ENCODE measurements at places on chromosomes 6 and 20. TPM values are rescaled to one million over a fixed set of nuclear protein-coding genes. Genes with fewer than 3 reads are reported as not detected.

DNA sequence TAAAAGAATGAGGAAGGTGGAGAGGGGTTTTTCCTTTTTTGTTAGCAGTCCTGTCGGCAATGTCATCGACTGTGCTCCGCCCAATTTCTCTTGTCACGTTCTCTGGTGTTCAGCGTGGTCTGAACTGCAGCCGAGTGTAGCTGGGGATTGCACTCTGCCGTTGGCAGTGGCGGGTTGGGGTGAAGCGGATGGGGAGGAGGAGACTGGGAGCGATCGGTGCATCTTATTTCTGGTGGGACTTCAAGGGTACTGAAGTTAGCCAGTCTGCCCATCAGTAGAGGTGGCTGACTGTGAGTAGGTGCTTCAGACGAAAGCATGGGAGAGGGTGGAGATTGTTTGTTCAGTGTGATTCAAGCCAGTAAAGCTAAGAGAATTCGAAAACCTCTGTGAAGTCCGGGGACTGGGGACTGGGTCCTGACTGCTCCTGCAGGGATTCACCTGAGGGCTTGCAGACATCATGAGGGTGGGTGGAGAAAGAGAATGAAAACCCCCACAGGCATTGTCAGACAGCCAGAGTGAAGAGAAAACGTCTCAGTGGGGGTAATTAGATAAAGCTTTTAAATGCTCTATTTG, 5.1 kb downstream of the RREB1 start:
- peak overlapping the region; percentile 59 for H3K4me3 ChIP-seq
- H3K27me3 ChIP-seq = no peaks in the 10 kb centered on the region
- H3K4me1 ChIP-seq = peaks cover 72% of the 10 kb centered on the region
- DNase-seq = peak; percentile 59

DNA sequence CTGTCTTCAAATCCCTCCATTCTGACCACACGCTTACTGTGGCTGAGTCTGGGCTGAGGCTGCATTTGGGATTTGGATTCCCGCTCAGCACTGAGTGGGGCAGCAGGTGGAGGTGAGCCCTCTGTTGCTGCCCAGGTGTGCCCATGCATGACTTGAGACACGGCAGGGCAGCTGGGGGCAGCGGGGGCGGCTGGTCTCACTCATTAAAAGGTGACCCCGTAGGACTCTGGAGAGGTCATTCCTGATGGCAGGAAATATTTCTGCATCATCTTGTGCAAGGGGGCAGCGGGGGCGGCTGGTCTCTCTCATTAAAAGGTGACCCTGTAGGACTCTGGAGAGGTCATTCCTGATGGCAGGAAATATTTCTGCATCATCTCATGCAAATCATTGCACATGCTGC, 49.8 kb downstream of the SMOC2 start:
- no peaks in the 10 kb centered on the region for H3K4me1 ChIP-seq
- H3K27ac ChIP-seq = no peak overlapping the region
- DNase-seq = no peak
- no peak overlapping the region for H3K4me3 ChIP-seq
- H3K36me3 ChIP-seq = no peaks in the 10 kb centered on the region
- H3K27me3 ChIP-seq = no peaks in the 10 kb centered on the region

DNA sequence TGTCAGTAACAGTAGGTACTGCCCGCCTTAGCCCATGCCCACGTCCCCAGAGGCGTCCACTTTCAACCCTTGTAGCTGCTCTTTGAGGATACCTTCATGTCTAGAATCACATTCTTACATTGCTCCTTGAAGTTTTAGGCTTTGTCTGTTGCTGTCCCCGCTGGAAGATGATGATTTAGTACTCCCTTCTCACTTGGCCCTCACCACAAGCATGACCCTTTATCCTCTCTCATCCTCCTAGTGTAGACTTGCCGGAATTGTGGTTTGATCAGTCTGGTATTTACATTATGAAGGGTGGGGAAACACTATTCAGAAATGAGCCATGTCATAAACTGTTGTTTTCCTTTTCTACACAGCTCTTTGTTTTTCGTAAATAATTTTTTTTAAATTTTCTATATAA, 87.4 kb downstream of the ARID1B start:
- no peak for DNase-seq
- peaks cover 10% of the 10 kb centered on the region for H3K36me3 ChIP-seq
- H3K4me3 ChIP-seq = no peak overlapping the region
- no peak overlapping the region for H3K27ac ChIP-seq

DNA sequence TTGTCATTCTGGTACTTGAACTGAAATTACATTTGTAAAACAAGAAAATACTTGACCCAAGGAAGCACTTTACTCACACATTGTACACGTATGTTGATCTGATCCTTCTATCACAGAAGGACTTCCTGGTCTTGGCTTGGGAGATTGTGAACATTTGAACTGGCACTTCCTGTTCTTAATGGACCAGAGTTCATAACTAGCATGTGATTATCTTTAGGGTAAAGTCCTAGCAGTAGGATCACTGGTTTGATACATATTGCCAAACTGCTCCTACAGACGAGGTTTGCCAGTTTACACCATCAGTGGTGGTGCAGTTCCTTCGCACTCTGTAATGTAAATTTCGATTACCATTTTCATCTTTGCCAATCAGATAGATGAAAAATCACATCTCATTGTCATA, 12.7 kb downstream of the HECA start:
- peak overlapping the region; percentile 50 for H3K4me3 ChIP-seq
- peaks cover 96% of the 10 kb centered on the region for H3K4me1 ChIP-seq
- no peak for DNase-seq
- H3K36me3 ChIP-seq = peaks cover 34% of the 10 kb centered on the region

DNA sequence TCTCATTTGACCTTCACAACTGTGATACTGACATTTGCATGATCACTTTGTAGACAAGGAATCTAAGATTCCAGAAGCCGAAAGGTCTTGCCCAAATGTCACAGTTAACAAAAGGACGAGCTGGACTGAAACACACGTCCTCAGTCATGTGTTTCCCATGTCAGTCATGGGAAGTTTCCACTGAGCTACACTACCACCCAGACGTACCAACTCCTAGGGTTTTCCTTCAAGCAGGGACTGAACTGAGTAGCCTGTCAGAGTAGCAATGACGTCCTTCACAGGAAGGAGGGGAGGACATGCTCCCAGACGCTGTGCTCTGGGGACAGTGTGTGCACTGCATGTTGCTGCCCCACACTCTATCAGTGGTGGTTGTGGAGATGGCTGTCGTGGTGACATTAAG, 215.8 kb upstream of the SMLR1 start:
- H3K4me1 ChIP-seq = no peaks in the 10 kb centered on the region
- H3K27me3 ChIP-seq = peaks cover 3% of the 10 kb centered on the region
- H3K36me3 ChIP-seq = no peaks in the 10 kb centered on the region
- no peak for DNase-seq
- no peak overlapping the region for H3K4me3 ChIP-seq

GRCh38 chr20:40942006-40942405, 86.6 kb upstream of the TOP1 start:
- no peak for DNase-seq
- H3K36me3 ChIP-seq = no peaks in the 10 kb centered on the region
- H3K27me3 ChIP-seq = peaks cover 5% of the 10 kb centered on the region
- no peak overlapping the region for H3K4me3 ChIP-seq

- DNase-seq = no peak
- peaks cover 5% of the 10 kb centered on the region for H3K27me3 ChIP-seq
- no peak overlapping the region for H3K4me3 ChIP-seq
- no peaks in the 10 kb centered on the region for H3K36me3 ChIP-seq
- H3K27ac ChIP-seq = no peak overlapping the region
- H3K4me1 ChIP-seq = peaks cover 8% of the 10 kb centered on the region
These were observed 42.4 kb downstream of the ISM1 start for GRCh38 chr20:13263451-13263850.

DNA sequence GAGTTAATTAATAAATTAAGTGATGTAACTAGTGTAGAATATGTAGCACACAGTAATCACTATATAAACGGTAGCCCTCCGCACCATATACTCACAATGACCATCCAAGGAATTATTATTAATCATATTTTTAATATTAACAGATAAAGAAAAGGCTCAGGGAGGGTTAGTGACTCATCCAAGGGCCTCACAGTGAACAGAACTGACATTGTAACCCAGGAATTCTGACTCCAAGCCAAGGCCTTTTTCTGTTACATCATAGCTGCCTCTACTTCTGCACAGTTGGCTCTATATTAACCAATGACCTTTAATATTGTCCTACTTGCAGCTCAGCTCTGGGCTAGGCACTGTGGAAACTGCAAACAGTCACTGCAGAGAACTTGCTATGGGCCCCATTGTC, 117.5 kb upstream of the SIRPG start:
- peaks cover 13% of the 10 kb centered on the region for H3K4me1 ChIP-seq
- peaks cover 5% of the 10 kb centered on the region for H3K27me3 ChIP-seq
- H3K36me3 ChIP-seq = no peaks in the 10 kb centered on the region
- H3K4me3 ChIP-seq = no peak overlapping the region
- no peak overlapping the region for H3K27ac ChIP-seq

GRCh38 chr20:62668441-62669027, 26.2 kb downstream of the SLCO4A1 start:
- H3K27ac ChIP-seq = no peak overlapping the region
- H3K36me3 ChIP-seq = peaks cover 44% of the 10 kb centered on the region
- DNase-seq = peak; percentile 27
- H3K27me3 ChIP-seq = no peaks in the 10 kb centered on the region
- no peak overlapping the region for H3K4me3 ChIP-seq
- H3K4me1 ChIP-seq = peaks cover 4% of the 10 kb centered on the region

- no peak for DNase-seq
- no peak overlapping the region for H3K4me3 ChIP-seq
- H3K27ac ChIP-seq = no peak overlapping the region
- H3K36me3 ChIP-seq = no peaks in the 10 kb centered on the region
- no peaks in the 10 kb centered on the region for H3K4me1 ChIP-seq
- no peaks in the 10 kb centered on the region for H3K27me3 ChIP-seq
These were observed 72.9 kb downstream of the CDH26 start for GRCh38 chr20:60031107-60031506.

GRCh38 chr20:24254480-24254879, 214.9 kb upstream of the SYNDIG1 start:
- no peak for DNase-seq
- no peak overlapping the region for H3K27ac ChIP-seq
- H3K4me3 ChIP-seq = no peak overlapping the region
- no peaks in the 10 kb centered on the region for H3K4me1 ChIP-seq
- H3K36me3 ChIP-seq = no peaks in the 10 kb centered on the region

- H3K4me1 ChIP-seq = no peaks in the 10 kb centered on the region
- H3K27me3 ChIP-seq = no peaks in the 10 kb centered on the region
- H3K4me3 ChIP-seq = no peak overlapping the region
- H3K27ac ChIP-seq = no peak overlapping the region
These were observed 132.3 kb downstream of the ISM1 start for GRCh38 chr20:13353261-13353945.

DNA sequence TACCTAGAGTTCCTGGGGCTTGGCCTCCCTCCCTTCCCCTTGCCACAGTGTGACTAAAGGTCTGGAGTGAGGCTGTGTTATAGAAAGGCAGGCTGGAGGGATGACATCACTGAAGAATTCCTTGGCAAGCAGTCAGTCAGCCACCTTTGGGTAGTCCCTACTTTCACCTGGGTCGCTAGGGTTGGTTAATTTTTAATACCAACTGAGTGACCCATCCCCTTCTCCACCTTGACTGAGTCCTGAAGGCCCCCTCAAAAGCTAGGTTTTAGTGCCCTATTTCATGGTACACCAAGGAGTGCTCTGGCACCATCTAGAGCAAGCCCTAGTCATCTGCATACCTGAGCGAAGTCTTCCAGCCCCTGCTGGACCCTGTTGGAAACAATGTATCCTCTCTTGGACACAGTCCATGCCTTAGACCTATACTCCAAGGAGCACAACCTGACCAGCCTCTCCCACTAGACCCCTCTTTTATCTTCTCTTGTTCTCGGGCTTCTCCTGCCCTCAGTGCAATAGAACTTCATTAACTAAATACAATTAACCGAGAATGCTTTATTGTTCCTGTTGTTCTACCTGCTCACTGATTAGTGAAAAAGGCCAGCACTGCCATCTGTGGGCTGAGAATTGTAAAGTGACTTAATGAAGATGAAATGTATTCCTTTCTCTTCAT, 44.6 kb downstream of the RIN2 start:
- DNase-seq = no peak
- H3K27ac ChIP-seq = no peak overlapping the region
- no peaks in the 10 kb centered on the region for H3K36me3 ChIP-seq
- H3K4me3 ChIP-seq = no peak overlapping the region

- H3K4me1 ChIP-seq = no peaks in the 10 kb centered on the region
- no peak for DNase-seq
- H3K36me3 ChIP-seq = no peaks in the 10 kb centered on the region
- H3K27ac ChIP-seq = no peak overlapping the region
These were observed 69.5 kb downstream of the TINAG start for GRCh38 chr6:54377776-54378175.

- no peak overlapping the region for H3K27ac ChIP-seq
- H3K4me3 ChIP-seq = no peak overlapping the region
- no peaks in the 10 kb centered on the region for H3K36me3 ChIP-seq
- no peak for DNase-seq
- no peaks in the 10 kb centered on the region for H3K4me1 ChIP-seq
These were observed 334.3 kb downstream of the TFAP2A start for GRCh38 chr6:10080561-10080960.

- H3K4me1 ChIP-seq = no peaks in the 10 kb centered on the region
- peaks cover 2% of the 10 kb centered on the region for H3K27me3 ChIP-seq
- no peak for DNase-seq
- no peaks in the 10 kb centered on the region for H3K36me3 ChIP-seq
- peak overlapping the region; percentile 31 for H3K27ac ChIP-seq
These were observed 106.7 kb upstream of the AHI1 start for GRCh38 chr6:135604035-135604860.

The SLC4A11 gene
- total RNA-seq = 0.50 TPM

The ZC2HC1B gene
- not detected for total RNA-seq
